ENCODE measurements at places on chromosomes 11 and 22.

- no peaks in the 10 kb centered on the region for H3K36me3 ChIP-seq
- no peak for DNase-seq
- H3K27me3 ChIP-seq: no peaks in the 10 kb centered on the region
- H3K27ac ChIP-seq: no peak overlapping the region
- peaks cover 4% of the 10 kb centered on the region for H3K4me1 ChIP-seq
- H3K4me3 ChIP-seq: no peak overlapping the region
Observed at GRCh38 chr22:35638410-35638809, 9.8 kb upstream of the APOL6 start.

DNA sequence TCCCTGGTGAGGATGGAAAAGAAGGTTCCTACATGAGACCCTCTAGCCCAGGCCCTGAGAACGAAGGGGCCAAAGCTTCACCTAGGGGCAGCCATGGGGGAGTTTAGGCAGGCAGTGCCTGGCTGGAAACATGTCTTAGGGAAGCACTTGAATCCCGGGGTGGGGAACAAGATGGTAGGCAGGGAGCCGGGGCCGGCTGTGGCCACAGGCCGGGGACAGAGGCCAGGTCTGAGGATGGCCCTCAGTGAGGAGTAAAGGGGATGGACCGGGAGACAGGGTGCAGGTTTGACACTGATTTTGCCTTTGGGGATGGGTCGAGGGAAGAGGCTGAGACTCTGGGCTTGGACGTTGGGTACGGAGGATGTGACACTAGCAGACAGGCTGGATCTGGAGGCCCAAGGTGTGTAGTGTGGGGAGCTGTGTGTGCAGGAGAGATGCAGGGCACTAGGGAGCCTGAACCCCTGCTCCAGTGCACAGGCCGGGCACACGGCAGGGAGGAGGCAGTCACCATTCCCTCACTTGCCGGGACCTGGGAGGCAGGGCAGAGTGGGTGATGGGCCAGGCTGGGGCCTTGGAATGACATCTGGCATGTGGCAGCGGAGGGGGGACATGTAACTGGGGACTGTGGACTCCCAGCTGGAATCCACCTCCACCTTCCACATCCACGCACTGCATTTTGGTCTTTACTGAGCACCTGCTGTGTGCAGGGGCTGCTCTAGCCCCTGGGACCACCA, 6.1 kb downstream of the RTN4R start:
- no peaks in the 10 kb centered on the region for H3K36me3 ChIP-seq
- peaks cover 1% of the 10 kb centered on the region for H3K4me1 ChIP-seq
- no peak overlapping the region for H3K27ac ChIP-seq
- H3K4me3 ChIP-seq: no peak overlapping the region

GRCh38 chr11:73554671-73555320, 43.1 kb downstream of the FAM168A start:
- H3K27ac ChIP-seq: no peak overlapping the region
- H3K36me3 ChIP-seq: peaks cover 3% of the 10 kb centered on the region
- no peak overlapping the region for H3K4me3 ChIP-seq

- peaks cover 4% of the 10 kb centered on the region for H3K27me3 ChIP-seq
- no peak overlapping the region for H3K4me3 ChIP-seq
- DNase-seq: no peak
- H3K27ac ChIP-seq: no peak overlapping the region
Observed at GRCh38 chr11:27477243-27477642, 4.7 kb upstream of the LGR4 start.

GRCh38 chr11:88051396-88051795, 123.8 kb downstream of the RAB38 start:
- no peak overlapping the region for H3K27ac ChIP-seq
- H3K4me1 ChIP-seq: no peaks in the 10 kb centered on the region
- no peaks in the 10 kb centered on the region for H3K36me3 ChIP-seq
- H3K27me3 ChIP-seq: peaks cover 5% of the 10 kb centered on the region
- DNase-seq: no peak
- H3K4me3 ChIP-seq: no peak overlapping the region

Measured in activated naive CD4-positive, alpha-beta T cell treated with anti-CD3 and anti-CD28 coated beads for 36 hours (primary cell).